AG10803 (cell line): ENCODE measurements at places on chromosomes 12 and 14.

DNA sequence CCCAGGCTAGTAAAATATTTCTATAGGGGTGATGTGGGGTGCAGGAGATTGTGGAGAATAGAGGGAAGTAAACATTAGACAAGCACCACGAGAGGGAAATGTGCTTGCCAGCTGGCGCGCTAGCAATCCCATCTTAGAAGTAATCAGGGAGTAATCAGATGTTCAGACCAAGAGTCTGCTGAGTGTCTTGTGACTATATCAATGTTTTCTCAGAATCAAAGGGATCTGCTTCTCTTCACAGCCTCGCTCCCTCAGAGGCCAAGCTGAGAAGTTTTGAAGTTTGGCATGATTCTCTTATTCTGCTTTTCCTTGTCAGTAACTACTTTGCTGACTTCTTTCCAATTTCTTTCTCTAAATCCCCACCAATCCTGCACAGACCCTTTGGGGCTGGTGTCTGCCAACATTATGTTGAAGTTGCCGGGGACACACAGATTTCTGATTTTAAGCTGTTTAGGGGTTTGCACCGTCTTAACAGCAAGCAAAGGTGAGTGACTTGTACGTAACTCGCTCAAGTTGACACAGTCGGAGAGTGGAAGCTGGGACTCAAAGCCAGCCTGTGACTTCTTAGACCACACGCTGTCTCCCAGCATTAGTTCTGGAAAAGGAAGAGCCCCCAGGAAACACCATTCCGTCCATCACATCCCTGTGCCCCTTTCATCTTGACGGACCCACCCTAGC, 22.0 kb upstream of the TSPAN9 start:
- DNase-seq = peak; percentile 10

DNA sequence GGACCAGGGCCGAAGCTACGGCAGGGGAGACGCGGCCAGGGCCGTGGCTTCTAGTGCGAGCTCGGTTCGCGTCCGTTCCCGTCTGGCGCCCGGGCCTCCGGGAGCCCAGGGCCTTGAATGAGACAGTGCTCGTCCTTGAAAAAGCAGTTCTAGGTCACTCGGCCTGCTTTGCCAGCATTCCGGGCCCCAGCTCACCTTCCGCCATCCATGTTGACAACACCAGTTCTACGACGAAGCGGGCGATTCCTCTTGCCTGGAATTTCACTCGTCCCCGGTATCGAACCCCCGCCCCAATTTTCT, 4.5 kb downstream of the OR10AD1 start:
- DNase-seq = peak; percentile 31

DNA sequence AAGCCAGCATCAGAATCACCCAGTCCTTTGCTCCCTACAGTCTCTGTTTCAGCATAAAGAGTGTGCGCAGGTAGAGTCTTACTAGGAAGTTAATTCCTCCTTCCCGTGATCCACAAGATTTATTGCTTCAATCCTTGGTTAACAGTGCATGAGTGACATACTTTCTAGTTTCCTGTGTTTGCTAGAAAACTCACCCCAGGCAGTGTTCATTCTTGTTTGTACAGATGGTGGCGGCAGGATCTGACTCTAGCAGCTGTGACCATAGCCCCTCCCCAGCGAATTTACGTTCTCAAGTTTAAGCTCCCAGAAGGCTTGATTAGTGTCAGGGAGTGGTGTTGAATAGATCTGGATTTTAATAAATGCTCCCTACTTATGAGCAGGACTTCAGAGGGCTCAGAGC, 75.9 kb upstream of the ANO2 start:
- DNase-seq = no peak

GRCh38 chr12:128795530-128796361, 28.0 kb downstream of the SLC15A4 start:
- DNase-seq = no peak

DNA sequence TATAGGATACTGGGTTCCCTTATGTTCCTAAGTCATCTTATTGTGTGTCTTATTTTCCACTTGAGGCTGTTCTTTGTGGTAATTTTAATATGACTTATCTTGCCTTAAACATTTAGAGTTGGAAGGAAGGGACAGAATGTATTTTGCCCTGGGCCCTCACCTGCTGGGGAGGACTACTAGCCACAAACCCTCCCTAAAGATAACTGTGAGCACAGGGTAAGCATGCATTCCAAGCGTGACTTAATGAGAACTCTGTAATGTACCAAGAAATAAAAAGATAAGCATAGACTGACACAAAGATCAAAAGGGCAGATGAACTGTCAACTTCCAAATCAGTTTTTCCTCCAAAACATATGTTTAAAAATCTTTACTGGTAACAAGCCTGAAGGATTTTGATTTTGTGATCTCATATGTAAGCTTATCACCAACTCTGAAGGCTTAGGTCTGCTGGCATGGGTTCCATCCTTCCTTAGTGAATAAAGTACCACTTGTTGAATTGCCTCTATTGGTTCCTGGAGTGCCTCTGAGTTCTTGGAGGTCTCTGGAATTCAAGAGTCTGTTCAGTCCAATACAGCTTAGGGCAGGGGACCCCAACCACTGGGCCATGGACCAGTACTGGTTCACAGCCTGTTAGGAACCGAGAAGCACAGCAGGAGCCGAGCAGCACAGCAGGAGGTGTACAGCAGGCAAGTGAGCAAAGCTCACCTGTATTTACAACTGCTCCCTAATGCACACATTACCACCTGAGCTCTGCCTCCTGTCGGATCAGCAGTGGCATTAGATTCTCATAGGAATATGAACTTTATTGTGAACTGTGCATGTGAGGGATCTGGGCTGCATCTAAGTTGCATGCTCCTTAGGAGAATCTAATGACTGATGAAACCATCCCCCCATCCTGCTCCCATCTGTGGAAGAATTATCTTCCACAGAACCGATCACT, 29.8 kb upstream of the NFYB start:
- no peak for DNase-seq

GRCh38 chr14:51333901-51334521, 94.0 kb downstream of the TMX1 start:
- DNase-seq = peak; percentile 58

DNA sequence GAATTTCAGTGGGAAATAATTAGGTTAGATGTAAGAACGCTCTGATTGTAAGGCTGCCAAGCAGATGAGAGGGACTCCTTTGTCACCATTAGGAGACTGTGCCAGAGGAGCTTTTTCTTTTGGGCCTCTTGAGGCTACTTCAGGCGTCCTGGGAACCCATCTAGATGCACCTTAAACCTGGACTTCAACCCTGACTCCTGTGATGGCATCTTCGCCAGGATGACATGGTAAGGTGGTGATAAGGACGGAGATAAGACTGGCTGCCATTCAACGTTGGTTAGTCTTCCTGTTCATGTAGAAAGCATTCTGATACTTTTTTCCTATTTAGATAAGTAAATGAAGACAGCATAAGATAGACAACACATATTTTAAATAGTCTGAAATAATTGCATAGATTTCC, 36.3 kb downstream of the STK38L start:
- DNase-seq = no peak

- no peak for DNase-seq
Measured at GRCh38 chr12:131445184-131445774, 265.6 kb upstream of the SFSWAP start.

- no peak for DNase-seq
Measured at GRCh38 chr12:108099073-108099472, 30.0 kb upstream of the WSCD2 start.

GRCh38 chr12:65278576-65279368, at the start of gene MSRB3:
Gene MSRB3, plus strand, starts transcription at chr12:65278683. Its CDS starts 29,897 bp downstream, at chr12:65308580.
- peak; percentile 83 for DNase-seq

DNA sequence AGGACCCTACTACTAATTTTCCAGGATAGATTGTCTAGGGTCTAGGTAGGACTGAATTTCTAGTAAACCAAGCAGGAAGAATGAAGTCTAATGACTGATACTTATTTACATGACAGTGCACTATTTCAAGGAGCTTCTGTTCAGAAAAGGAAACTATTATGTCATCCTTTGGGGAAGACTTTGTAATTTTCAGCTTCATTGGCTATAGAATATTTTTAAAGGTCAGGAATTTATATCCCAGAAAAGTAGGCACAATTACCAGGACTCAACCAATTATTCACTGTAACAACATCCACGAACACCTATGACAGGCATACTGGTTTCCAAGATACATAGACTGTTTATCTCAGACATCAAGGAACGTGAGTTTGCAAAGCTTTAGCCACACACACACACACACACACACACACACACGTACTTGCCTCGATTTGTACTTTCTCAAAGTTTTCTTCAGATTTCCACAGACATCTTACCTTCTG, 23.2 kb downstream of the OR6S1 start:
- DNase-seq = no peak

- no peak for DNase-seq
Measured at GRCh38 chr14:21556378-21557083, 23.3 kb downstream of the OR10G3 start.

GRCh38 chr12:66693901-66694513, 15.1 kb upstream of the GRIP1 start:
- DNase-seq = peak; percentile 77
